Hematopoietic multipotent progenitor cell (in vitro differentiated cells): ENCODE measurements at places on chromosomes 16 and 17.
A peak's percentile ranks its signal among the peaks of the same experiment; 100 is the strongest.

- DNase-seq: no peak
Observed at GRCh38 chr17:55059724-55060123, 91.2 kb downstream of the STXBP4 start.

- peak; percentile 11 for DNase-seq
Observed at GRCh38 chr17:34988644-34989043, 8.3 kb downstream of the LIG3 start.

DNA sequence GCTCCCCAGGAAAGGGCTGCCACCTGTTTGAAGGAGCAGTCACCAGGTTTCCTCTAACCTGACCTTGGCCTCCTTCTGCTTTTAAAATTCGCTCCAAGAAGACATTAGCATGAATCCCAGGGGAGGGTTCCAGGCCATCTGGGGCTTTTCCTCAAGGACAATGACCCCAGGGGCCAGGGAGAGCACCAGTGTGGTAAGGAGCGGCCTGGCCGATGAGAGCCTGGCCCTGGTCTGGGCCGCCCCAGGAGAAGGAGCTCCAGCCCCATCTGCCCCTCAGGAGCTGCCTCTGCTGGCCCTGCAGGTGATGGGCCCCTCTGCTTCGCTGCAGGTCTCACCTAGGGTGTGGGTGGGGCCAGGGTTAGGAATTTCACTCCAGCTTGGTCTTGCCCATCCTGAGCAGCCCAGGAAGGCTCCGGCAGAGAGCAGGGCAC lies 209.2 kb upstream of the TNRC6C start:
- DNase-seq: no peak

- no peak for DNase-seq
Observed at GRCh38 chr17:51914577-51914976, 243.9 kb downstream of the CA10 start.

DNA sequence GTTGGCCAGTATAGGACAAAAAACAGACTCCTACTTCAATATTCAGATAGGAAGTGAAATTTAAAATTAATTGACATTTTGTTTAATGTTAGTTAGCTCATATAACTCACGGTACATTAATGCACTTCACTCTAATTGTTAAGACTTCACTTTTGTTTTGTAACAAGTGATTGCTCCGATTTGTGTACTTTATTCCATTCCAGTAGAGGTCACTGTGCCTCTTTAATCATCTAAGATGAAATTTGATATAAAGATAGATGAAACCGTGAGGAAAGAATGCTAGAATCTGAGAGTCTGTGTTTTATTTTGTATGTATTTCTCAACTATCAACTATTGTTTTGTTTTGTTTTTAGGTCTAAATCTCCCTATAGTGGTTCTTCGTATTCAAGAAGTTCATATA lies 29.0 kb downstream of the RBBP6 start:
- DNase-seq: peak; percentile 2
